Breast epithelium (tissue), 4 donors: ENCODE measurements at places on chromosomes 3 and 15.
A peak's percentile ranks its signal among the peaks of the same experiment; 100 is the strongest.

DNA sequence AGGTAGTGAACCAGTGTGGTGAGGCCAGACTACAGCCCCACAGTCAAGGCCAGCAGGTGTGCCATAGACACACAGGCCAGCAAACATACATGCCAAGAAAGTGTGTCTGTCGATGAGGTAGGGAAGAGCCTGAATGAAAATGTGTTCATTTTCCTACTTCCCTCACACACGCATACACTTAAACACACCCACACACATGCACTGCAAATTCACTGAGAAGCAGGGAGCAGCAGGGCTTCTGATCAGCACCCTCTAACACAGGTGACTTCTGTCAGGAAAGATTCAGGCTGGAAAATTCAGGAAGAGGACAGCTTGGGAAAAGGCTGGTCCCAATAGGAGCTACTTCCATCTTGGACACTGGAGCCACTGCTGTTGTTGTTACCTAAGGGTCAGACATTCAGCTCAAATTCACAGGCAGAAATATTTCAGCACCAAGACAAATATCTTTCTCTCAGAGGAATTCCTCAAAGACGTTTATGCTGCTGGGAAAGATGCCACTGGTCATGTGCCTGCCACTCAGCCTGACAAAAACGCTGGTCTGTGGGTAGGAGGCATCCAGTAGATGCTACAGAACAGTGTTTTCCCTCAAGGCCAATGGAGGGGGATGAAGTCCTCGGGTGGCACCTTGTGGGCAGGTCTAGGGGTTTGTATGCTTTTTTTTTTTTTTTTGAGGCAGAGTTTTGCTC lies 40.9 kb upstream of the LARS2 start:
- no peak overlapping the region for H3K4me3 ChIP-seq
- no peaks in the 10 kb centered on the region for H3K27me3 ChIP-seq
- no peak for DNase-seq
- no peaks in the 10 kb centered on the region for H3K4me1 ChIP-seq

GRCh38 chr15:70396807-70397206 lies 299.1 kb upstream of the TLE3 start:
- no peak overlapping the region for H3K27ac ChIP-seq
- H3K4me3 ChIP-seq = no peak overlapping the region
- H3K36me3 ChIP-seq = no peaks in the 10 kb centered on the region

- no peaks in the 10 kb centered on the region for H3K36me3 ChIP-seq
- no peak overlapping the region for H3K27ac ChIP-seq
- no peak for DNase-seq
- no peak overlapping the region for H3K4me3 ChIP-seq
- no peaks in the 10 kb centered on the region for H3K27me3 ChIP-seq
These were observed 23.2 kb upstream of the ACTC1 start for GRCh38 chr15:34818526-34818925.

GRCh38 chr3:45980229-45980813 lies 15.3 kb downstream of the FYCO1 start:
- no peaks in the 10 kb centered on the region for H3K27me3 ChIP-seq
- H3K36me3 ChIP-seq = no peaks in the 10 kb centered on the region
- DNase-seq = no peak
- peaks cover 17% of the 10 kb centered on the region for H3K4me1 ChIP-seq
- no peak overlapping the region for H3K27ac ChIP-seq

DNA sequence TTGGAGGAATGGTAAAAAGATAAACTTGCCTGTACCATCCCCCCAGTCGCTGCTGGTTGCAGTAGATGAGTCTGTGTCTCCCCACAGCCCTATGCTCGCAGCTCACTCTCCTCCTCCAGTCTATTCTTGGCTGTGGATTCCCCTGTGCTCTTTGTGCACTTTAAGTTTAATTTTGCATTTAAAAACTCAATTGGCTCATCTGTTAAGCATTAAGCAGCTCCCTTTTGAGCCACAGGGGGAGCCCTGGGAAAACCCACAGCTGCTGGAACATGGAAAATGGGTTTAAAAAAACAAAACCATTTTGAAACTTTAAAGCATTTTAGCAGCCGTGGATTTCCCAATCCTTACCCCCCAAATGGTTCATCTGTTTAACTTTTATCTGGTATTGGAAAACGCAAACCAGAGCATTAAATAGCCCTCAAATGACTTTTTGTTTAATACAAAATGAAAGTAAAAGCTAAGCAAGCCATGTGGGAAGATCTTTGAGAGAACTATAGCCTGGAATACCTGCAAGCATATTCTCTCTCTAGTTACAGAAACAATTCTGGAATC lies 536.9 kb downstream of the ZIC1 start:
- no peaks in the 10 kb centered on the region for H3K27me3 ChIP-seq
- peak overlapping the region; percentile 5 for H3K27ac ChIP-seq
- H3K36me3 ChIP-seq = no peaks in the 10 kb centered on the region
- no peaks in the 10 kb centered on the region for H3K4me1 ChIP-seq

DNA sequence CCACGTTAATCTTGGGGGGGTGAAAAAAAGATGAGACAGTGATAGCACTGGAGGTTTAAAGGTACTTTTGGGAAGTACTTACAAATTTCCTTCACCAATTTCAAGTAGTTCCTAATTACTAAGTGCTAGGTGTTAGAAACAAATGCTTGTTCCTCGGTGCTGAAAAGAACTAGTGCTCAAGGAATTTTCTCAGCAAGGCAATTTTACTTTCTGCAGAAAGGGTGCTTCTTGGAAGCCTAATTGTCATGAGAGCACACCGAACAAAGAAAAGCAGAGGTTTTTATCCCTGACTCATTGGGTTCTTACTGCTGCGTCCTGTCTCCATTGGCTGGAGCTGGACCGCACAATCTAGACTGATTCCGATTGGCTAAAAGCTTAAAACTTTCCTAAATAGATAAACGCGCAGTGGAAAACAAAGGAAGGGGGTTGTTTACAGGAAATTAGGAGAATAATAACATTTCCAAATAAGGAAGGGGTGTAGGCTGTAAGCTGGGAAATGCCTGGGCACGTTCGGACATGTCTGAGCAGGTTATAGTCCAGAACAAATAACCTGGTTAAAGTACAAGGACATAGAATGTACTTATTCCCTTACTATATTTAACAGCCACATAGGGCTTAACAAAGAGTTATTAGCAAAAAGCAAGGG lies 49.6 kb downstream of the CHD2 start:
- no peaks in the 10 kb centered on the region for H3K27me3 ChIP-seq
- H3K4me1 ChIP-seq = no peaks in the 10 kb centered on the region
- H3K27ac ChIP-seq = no peak overlapping the region
- H3K4me3 ChIP-seq = no peak overlapping the region
